Sigmoid colon (tissue), 7 donors: ENCODE measurements at places on chromosomes 7 and 10. TPM values are rescaled to one million over a fixed set of nuclear protein-coding genes. Genes with fewer than 3 reads are reported as not detected.

- no peak overlapping the region for H3K27ac ChIP-seq
- no peaks in the 10 kb centered on the region for H3K36me3 ChIP-seq
- H3K27me3 ChIP-seq: no peaks in the 10 kb centered on the region
- H3K4me3 ChIP-seq: no peak overlapping the region
- no peaks in the 10 kb centered on the region for H3K4me1 ChIP-seq
These were observed 86.0 kb upstream of the ANKRD1 start for GRCh38 chr10:91006752-91007346.

Gene ELMO1
- total RNA-seq: 63.1 TPM

Gene IDE
- total RNA-seq: 32.9 TPM

- H3K4me1 ChIP-seq: peaks cover 8% of the 10 kb centered on the region
- H3K4me3 ChIP-seq: no peak overlapping the region
- no peak for DNase-seq
- no peaks in the 10 kb centered on the region for H3K27me3 ChIP-seq
- no peak overlapping the region for H3K27ac ChIP-seq
- H3K36me3 ChIP-seq: no peaks in the 10 kb centered on the region
These were observed 175.7 kb downstream of the GFRA1 start for GRCh38 chr10:116097239-116097784.

GRCh38 chr7:74627661-74628411 lies 29.7 kb upstream of the GTF2I start:
- no peaks in the 10 kb centered on the region for H3K36me3 ChIP-seq
- DNase-seq: peak; percentile 74
- no peaks in the 10 kb centered on the region for H3K27me3 ChIP-seq
- peak overlapping the region; percentile 60 for H3K27ac ChIP-seq
- H3K4me3 ChIP-seq: peak overlapping the region; percentile 17
- peaks cover 16% of the 10 kb centered on the region for H3K4me1 ChIP-seq

DNA sequence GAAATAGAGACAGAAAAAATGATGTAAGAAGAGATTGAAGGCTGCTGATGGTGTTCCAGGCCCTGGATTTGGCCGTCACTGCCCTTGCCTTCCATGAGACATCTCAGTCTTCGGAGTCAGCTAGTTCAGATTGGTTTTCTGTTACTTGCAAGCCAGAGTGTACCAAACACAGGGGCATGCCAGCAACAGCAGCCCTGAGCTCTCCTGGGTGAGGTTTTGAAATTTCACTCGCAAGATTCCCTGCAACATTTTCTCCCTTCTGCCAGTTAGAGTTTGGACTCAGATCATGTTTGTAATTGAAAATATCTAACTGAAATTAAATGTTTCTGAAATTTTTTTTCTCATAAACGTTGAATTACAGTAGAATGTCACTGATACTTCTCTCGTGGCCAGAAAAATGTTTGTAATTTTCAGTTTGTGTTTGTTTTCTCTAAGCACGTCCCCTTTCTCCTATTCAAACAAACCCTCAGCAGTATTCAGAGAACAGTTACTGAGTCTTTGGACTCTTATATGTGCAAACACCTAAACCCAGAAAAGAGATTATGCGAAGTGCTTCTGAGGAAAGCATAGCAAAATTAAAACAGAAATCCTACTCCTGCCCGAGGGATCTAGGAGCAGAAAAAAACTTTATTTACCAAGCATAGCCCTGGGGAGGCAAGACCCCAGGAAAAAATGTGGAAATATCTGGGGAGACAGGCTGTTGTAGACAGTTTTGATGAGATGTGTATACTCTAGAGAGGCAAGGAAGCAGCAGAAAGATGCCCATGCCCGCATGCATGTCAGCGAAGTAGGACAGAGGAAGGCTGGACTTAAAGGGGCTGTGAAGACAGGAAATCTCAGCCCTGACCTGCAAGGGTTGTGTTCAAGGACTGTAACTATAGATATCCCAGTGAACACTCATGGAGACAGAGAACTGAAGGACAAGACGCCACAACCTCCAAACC lies 43.0 kb upstream of the NAMPT start:
- H3K36me3 ChIP-seq: no peaks in the 10 kb centered on the region
- DNase-seq: no peak
- no peaks in the 10 kb centered on the region for H3K27me3 ChIP-seq
